CD4-positive, alpha-beta T cell treated with Interleukin-6 at 100 ng/mL for 8 hours (primary cell): ENCODE measurements at places on chromosomes 3 and 15.

- DNase-seq = no peak
These were observed 114.2 kb downstream of the NEDD4 start for GRCh38 chr15:55879181-55879580.

DNA sequence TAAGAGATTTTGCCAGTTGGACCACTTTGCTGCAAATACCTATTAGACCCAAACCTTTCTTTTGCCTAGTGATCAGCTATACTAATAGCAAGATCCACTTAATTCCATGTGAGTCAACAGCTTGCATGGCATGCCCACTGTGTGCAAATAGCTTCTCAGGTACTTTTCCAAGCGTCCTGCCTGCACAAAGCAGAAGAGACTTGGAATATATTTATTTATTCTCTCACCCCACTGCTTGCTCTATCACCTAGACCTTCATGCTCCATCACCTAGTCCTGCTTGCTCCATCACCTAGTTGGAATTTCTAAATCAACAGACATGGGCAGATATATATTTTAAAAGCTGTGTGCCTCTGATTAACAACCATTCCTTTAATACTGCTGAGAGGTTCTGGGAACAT is 47.6 kb downstream of the MBNL1 start:
- DNase-seq = no peak

DNA sequence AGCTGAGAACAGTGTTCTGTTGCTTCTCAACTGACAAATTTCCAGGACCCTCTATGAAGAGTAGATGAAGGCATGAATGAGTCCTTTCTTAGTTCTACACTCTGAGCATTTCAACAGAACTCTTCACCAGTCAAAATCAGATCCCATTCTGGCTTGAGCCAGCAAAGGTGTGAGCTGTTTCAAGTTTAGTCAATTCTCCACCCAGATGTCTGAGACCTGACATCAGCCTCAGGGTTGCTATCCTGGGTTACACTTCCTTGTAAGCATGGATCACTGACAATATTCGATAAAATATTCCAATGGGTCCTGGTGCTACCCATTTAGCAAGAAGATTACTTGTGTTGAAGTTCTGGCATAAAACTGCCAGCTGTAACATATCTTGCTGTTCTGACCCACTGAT is 97.6 kb upstream of the PPP2R3A start:
- no peak for DNase-seq

GRCh38 chr3:43996379-43997301 is 245.0 kb upstream of the TOPAZ1 start:
- DNase-seq = no peak

DNA sequence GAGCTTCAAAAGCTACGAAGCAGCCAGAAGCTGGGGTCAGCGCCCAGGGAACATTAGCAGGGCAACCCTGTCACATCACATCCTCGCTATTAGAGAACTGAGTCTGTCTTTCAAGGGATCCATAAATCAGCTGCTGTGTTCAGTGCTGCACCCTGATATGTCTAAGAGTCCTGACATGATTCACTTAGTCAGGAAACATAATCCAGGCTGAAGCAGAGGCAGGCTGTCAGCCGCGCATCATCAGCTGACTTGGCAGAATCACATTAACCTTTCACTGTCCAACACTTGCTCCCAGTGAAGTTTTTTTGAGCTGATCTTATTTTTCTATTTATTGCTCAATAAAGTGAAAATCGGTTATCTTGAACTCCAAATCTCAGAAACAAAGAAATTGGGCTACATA is 23.5 kb downstream of the MYH15 start:
- DNase-seq = no peak

- DNase-seq = peak; percentile 44
These were observed at the start of gene C15orf62 for GRCh38 chr15:40769274-40770146. Gene C15orf62 (plus strand): TSS chr15:40769980. CDS start chr15:40770496, 516 bp downstream.

DNA sequence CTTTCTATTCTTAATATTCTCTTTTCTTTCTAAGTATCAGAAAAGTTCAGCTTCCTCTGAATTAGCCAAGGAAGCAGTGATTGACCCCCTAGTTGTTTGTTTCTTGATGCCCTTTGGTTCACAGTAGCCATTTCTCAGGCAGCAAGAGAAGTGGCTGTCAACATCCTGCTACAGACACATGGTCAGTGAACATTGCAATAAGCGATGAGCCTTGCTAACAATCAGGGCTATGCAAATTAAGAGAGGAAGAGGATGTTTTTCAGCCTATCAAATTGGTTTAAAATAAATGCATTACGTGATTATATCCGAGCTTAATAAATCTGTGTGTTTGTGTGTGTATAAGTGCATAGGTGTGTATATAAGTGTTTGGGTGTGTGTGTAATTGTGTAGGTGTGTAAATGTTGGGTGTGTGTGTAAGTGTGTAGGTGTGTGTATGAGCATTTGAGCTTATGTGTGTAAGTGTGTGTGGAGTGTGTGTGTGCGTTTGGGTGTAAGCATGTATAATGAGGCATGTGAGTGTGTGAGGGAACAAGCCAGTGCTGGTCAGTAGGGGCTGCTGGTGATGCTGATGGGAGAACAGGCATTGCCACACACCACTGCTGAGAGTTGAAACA is 78.1 kb upstream of the XCR1 start:
- DNase-seq = no peak

DNA sequence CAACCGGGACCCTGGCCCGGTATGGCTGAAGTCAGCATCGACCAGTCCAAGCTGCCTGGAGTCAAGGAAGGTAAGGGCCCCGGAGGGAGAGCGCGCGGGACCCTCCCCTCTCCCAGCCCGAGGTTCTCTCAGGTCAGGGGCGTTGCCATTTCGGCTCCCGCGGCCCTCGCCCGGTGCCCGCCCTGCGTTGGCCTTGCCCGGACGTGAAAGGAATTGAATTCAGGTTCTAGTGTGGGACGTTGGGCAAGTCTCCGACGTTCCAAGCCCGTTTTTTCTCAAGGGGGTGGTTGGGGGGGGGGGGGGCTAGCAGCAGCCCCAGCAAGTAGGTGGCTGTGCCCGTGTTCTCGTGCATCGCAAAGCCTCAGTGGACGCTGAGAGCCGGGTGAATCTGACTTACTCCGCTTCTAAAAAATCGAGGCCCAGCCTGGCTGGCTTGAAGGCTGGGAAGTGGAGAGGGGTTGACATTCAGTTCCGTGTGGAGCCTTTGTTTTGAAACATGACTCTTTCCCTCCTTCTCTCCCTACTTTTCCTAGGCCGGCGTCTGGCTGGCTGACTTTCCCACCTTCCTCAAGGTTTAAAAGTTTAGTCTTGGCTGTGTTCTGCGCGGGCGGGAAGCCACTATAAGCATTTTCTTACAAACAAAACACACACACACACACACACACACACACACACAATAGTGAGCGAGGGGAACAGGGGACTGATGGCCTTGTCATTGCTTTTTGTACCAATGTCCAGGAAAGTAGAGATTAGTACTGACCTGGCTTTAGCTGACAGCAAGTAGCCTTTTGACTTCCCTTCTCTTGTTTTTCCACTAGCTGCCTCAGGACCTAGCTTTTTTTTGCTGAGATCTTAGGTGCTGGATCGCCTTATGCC is at the start of gene UTS2B:
Gene UTS2B, minus strand, starts transcription at position 873 of the 876 bp plus-strand sequence. CDS start 48,337 bp downstream, outside the sequence.
- no peak for DNase-seq

- DNase-seq = no peak
These were observed 87.5 kb upstream of the MYO5C start for GRCh38 chr15:52383100-52383588.
